SJSA1 (cell line): ENCODE measurements at places on chromosomes 5 and 9. TPM values are rescaled to one million over a fixed set of nuclear protein-coding genes. Genes with fewer than 3 reads are reported as not detected.

The OCLN gene
- 19.8 and 45.6 TPM in 2 replicates for total RNA-seq

The SPINK7 gene
- not detected in 2 replicates for total RNA-seq

The SH2D3C gene
- not detected in 2 replicates for total RNA-seq

- no peak for DNase-seq
Observed at GRCh38 chr5:169070413-169070812, 230.5 kb downstream of the SLIT3 start.

DNA sequence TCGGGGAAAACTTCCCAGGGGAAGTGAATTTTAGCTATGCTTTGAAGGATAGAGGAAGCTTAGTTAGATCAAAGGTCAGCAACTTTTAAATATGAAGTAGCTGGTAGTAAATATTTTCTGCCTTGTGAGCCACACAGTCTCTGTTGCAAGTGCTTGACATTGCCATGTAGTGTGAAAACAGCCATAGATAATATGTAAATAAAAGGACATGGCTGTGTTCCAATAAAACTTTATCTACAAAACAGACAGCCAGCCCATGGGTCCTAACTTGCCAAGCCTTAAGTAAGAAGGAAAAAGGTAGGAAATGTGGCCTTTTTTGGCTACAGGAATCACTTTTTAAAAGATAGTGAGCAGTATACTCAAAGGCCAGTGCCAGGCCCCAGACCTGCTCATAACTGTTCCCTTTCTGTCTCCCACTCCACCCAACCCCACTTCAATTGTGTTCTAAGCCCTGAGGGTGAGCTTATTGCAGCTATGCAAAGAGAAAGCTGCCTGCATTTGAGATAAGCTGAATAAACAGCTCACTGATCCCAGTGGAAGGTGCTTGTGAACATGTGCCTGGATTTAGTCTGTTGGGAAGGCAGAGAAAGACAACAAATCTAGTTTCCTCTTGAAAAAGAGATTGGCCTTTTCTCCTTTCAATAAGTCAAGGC lies 113.0 kb upstream of the TRIM32 start:
- no peak for DNase-seq

GRCh38 chr9:103798620-103799019 lies 295.5 kb upstream of the SMC2 start:
- DNase-seq, result no peak

GRCh38 chr5:165874851-165875250 lies 2369.4 kb downstream of the MAT2B start:
- DNase-seq, result no peak

GRCh38 chr9:19748278-19749126 lies 40.3 kb downstream of the SLC24A2 start:
- DNase-seq, result no peak

GRCh38 chr5:34542818-34543217 lies 113.3 kb upstream of the RAI14 start:
- DNase-seq, result no peak

- DNase-seq, result no peak
Observed at GRCh38 chr5:144812763-144813162, 642.1 kb downstream of the KCTD16 start.

DNA sequence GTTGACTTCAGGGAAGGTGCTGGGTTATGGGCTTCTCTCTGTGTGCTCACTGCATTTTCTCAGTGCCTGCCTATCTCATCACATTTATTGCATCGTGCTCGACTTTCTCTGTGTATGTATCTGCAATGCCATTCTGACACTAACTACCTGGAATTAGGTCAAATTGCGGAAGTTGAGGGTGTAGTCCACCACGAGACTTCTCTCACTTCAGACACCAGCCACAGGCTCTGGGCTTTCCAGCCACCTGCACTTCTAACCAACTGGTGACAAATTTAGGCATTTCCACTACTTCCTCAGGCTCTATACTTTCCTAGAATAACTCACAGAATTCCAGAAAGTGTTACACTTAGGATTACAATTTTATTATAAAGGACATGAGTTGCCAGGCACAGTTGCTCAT lies 188.6 kb upstream of the ZNF608 start:
- DNase-seq, result no peak

- peak; percentile 6 for DNase-seq
Observed at GRCh38 chr9:121841771-121842611, 190.6 kb downstream of the DAB2IP start.

DNA sequence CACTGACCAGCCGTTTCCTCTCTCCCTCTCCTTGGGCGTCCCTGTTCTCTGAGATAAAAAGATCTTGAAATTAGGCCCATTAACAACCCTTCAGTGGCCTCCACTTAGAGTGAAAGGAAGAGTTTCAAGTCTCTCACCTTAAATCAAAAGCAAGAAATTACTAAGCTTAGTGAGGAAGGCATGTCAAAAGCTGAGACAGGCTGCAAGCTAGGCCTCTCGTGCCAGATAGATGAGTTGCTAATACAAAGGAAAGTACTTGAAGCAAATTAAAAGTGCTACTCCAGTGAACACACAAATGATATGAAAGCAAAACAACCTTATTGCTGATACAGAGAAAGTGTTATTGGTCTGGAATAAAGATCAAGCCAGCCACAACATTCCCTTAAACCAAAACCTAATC lies 331.3 kb upstream of the SEMA6A start:
- no peak for DNase-seq

- DNase-seq, result peak; percentile 41
Observed at GRCh38 chr9:93673021-93673838, 96.8 kb downstream of the PHF2 start.

DNA sequence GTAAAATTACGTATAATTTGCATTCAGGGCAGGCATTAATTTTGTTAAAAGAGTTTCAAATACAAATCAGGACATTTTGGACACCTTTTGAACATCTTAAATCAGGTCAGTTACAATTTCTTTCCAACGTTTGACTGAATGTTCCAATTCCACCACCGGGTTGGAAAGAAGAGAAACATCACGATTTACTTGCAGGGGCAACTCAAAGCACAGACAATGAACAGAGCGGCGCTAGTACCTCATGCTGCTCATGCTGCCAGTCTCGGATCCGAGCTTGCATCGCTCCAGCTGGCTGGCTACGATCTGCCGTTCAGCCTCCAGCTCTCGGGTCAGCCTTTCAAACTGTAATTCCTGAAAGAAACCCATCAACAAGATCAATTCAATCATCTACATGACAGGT lies 339.5 kb downstream of the CTNND2 start:
- DNase-seq, result no peak
